ENCODE measurements at places on chromosomes 2 and 18.

- DNase-seq: no peak
Observed at GRCh38 chr2:46118656-46119371, 178.4 kb upstream of the EPAS1 start.

DNA sequence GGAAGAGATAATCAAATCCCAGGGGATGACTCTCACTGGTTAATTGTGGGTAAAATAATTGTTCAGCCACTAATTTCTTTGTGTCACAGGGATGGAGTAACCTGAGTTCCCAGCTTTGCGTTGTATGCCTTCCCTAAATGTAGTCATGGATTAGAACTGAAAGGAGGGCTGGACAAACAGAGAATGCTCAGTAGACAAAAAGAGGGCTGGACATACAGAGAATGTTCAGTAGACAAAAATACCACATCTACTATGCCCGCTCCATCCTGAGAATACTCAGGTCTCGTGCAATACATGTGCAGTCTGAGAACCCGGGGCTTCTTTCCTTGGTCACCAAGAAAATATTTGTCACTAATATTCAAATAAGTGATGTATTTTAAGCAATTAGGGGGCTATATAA is 497.9 kb downstream of the EPHA4 start:
- no peak for DNase-seq

DNA sequence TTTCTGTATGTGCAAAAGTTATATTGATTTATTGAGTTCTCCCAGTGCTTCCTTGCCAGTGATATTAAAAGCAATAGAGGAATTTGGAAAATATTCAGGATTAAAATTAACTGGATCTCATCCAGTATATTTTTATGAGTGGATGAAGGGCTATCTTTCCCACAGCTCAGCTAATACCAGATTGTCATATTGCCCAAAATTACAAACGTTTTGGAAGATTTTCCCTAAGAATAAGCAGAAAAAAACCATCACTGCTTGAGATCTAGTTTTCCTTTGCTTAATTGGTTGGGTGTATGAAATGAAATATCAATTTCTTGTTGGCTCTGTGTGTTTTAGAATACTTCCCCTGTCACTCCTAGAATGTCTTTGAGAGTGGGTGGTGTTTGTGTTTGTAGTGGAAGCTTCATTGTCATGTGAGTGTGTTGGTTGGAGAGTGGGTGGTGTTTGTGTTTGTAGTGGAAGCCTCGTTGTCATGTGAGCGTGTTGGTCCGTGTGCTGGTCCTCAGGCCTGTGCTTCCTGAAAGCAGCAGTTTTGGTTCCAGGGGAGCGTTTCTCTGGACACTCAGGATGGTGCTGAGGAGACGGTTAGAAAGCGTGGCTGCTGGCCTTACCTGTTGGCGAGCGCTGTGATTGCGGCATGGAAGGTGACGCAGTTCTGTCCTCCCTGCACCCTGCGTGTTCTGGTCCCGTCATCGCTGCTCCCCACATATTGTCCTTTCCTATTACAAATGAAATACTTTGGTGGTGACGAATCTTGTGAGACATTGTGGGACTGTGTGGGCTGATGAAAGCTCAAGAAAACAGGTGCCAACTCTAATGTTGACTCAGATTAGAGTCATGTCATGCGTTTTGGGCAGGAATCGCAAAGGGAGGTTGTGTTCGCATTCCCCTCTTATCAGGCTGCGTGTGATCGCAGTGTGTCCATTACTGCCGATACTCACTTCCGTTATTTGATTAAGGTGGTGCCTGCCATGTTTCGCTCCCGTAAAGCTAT is 12.4 kb downstream of the ASB1 start:
- no peak for DNase-seq

DNA sequence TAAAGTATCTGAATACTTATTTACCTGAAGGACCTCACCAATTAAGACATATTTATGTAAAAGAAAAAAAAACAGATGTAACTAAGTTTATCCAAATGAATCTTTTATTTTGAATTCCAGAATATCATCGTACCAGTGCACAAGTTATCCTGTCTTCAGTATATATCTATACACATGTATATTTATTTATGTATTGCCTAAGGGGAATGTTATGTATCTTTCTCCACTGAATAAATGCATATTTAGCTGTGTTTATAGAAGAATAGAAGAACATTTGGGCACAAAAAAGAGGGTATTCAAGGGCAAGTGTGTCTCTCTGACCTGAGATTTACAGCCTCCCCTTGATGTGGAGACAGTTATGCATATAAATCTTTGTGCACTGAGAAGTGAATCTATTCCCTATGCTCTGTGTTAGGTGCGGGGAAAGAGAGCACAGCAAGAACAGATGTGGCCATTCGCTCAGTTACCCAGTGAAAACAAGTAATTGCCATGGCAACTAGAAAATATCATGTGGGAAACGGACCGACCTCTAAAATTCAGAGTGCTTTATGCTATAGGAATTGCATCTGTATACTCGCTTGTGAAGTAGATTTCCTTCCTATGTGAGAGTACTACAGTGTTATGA is 39.5 kb upstream of the ASXL3 start:
- DNase-seq: no peak

DNA sequence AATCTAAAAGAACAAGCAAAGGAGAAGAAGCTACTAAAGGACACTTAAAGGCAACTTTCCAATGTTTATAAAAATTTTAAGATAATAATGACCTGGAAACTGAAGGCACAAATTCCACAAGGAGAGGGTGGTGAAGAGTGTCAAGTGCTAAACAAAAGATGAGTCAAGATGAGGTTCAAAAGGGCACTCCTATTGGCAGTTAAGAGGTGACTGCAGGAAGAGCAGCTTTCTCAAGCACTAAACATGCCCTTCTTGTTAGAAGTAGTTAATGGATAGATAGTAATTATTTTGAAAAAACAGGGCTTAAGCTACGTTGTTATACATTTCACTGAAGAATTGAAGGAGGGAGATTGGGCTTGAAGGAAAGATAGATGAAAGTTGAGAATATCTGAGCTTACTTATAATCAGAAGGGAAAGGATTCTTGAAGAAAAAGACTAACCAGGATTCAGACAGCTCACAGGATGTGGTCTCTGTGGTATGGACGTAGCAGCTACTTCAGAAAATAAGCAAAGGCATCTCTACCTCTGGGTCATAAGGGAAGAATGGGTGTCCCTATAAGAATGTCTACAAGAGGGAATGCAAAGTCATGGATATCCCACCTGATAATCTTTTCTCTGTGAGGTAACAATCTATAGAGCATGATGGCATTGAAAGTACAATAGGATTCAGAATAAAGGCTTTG is 454.7 kb upstream of the SLC39A10 start:
- DNase-seq: no peak

DNA sequence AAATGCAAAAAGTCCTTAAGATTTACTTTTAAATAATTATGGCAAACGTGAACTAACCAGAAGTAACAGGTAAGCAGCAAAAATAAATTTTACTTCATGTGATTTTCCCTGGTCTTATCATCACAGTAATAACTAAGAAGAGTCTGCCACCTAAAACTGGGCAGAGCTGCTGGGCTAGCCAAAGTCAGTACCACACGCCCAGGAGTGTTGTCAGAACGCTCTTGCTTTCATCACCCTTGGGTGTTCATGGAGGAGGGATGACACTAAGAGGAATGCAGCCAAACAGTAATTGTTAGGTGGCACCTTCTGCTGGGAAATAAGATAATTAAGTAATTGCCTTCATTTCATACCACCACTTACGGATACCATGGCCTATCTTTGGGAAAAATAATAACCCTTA is 92.0 kb upstream of the NEUROD1 start:
- DNase-seq: no peak

DNA sequence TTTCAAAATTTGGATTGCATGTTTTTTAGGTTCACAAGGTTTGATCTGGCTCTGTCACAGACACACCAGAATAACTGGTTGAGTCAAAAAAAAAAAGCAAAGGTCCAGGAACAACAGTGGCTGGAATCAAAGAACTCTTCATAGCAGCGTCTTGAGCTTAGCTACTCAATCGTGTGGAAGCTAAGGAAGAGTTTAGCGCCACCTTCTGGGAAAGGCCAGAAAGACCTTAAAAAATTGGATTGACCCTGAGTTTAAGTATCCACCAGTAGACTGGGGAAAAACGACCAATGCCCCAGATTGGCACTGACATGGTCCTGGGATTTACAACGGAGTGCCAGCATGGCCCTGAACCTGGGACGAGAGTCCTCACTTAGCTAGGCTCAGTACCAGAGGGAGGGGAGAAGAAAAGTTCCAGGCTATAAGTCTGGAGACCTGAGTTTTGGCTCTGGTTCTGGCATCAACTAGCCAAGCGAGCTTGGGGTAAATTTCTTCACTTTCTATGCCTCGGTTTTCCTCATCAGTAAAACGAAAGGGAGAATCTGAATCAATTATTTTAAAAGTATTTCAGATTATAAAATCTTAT is 71.1 kb upstream of the TFCP2L1 start:
- DNase-seq: peak; percentile 9

- no peak for DNase-seq
Observed at GRCh38 chr2:121282800-121283385, 2.1 kb downstream of the TFCP2L1 start.

DNA sequence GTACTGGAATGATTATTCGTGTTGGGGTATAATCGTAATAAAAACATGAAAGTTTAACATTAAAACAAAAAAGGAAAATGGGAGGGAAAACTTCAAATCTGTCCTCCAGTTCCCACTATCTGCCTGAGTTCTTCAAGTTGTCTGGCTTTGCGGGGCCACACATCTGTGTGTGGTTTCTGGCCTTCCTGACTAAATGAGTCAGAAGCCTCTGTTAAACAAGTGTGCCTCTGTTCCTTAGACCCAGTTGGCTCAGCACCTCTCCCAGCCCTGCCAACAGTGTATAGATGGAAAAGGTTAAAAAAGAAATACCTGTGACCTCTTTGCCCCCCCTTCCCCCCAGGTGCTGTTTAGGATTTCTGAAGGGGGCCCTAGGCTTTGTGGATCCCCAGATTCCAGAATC is 30.2 kb downstream of the XDH start:
- no peak for DNase-seq

DNA sequence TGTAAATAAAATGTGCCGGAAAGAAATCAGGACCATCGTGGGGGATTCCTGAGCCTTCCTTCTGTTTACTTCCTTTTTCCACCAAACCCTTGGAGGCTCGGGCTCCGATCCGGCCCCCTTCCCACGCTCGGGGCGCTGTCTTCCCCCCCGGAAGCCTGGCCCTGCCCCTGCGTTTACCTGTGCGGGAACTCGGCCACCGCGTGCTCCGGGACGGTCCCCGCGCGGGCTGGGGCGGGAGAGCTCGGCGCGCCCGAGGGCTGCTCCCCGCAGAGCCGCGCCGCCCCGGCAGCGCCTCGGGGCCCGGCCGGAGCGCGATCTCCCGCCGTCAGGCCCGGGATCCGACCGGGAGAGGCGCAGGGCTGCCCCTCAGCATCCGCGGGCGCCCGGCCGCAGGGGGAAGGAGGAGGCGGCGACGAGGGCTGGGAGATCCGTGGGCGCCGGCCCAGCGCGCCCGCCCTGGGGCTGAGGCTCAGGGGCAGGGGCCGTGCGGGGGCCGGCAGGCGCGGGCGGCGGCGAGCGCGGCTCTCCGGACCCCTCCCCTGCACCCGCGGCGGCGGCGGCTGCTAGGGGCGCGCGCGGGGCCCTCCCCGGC is 435 bp downstream of the ADCY3 start:
- DNase-seq: no peak

GRCh38 chr2:207165121-207166038 is at the start of gene KLF7:
Gene KLF7 (minus strand): TSS chr2:207165948. CDS start chr2:207165568, 380 bp downstream.
- DNase-seq: no peak

DNA sequence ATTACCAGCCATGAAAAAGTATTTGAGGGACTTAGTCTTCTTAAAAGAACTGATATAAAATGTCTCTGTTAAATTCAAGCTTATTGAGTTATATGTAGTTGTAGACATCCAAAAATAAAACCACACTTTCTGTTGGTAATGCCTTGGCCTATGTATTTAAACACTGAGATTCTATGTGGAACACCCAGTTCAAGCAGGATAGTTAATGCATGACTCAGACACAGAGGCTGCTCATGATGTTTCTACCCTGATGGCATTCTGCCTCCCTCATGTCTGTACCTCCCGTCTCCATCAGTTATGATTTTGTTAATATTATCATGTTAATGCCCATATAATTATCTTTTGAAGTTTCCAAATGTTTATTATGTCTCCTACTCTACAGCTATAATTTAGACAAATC is 164.5 kb downstream of the XIRP2 start:
- no peak for DNase-seq

DNA sequence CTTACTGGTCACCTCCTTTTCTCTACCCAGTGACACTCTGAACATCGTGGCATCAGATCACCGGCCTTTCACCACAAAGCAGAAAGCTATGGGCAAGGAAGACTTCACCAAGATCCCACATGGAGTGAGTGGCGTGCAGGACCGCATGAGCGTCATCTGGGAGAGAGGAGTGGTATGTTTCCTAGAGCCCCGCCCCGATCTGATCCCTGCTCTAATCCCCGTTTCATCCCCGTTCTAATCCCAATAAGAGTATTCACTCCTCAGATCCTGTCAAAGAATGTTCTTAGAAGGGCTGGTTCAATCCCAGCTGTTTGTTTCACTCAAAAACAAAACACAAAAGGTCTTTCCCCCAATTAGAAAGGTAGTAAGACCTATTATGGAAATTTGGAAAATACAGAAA is 30.4 kb upstream of the MAPRE3 start:
- DNase-seq: no peak

- DNase-seq: no peak
Observed at GRCh38 chr2:143830476-143830875, 689.4 kb downstream of the ZEB2 start.

DNA sequence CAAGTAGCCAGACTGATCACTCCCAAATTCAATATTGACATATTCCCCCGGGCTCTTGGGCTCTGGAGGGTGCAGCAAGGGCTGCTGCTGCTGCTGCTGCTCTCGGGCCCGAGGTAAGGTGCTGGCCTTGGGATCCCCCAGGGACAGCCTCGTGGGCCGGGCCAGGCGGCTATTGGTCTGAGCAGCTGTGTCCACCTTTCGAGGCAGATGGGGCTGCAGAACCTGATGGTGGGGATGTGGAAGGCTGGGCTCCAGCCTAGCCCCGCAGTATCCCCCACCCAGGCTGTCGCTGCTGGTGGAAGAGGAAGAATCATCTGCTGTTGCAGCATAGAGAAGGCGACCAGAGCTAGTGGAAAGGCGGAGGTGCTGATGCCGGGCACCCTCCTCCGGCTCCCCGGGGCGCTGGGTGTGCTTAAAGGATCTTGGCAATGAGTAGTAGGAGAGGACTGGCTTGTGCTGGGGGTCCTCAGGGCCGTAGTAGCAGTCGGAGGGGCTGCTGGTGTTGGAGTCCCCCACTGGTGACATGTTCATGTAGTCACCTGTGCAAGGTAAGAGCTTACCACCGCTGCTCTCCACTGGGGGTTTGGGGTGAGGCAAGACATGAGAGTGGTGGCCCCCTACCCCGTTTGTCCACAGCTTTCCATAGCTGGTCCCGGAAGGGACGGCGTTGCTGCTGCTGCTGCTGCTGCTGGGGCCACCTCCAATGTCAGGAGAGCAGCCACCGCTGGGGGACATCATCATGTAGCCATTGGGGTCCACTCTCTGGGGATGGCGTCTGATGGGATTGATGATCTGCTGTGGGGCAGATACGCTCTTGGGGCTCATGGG is 3.4 kb downstream of the IRS1 start:
- no peak for DNase-seq
